ENCODE measurements at places on chromosomes 13 and 19.

- DNase-seq, result no peak
These were observed 31.6 kb downstream of the ATP11A start for GRCh38 chr13:112721198-112722104.

GRCh38 chr13:81610644-81611043 lies 1269.7 kb upstream of the SPRY2 start:
- DNase-seq, result no peak

- DNase-seq, result no peak
These were observed 23.5 kb downstream of the CDADC1 start for GRCh38 chr13:49271264-49271663.

DNA sequence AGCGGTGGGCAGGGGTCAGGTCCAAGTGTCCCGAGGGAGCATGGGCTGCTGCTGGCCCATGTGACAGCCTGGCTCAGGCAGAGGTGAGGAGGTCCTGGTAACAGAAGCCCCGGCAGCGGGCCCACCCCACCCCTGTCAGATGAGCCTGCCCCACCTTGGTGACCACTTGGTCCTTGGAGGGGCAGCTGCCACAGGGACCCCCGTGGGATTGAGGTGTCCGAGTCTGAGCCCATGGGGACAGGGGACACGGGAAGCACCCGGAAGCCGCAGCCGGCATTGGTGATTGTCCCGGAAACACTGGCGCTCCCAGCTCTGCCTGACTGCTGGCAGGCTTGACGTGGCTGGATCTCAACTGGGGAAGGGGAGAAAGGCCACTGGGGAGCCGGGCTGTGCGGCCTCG lies 149.1 kb downstream of the KDM4B start:
- DNase-seq, result no peak

- DNase-seq, result no peak
These were observed 24.4 kb upstream of the LDLR start for GRCh38 chr19:11064831-11065303.

DNA sequence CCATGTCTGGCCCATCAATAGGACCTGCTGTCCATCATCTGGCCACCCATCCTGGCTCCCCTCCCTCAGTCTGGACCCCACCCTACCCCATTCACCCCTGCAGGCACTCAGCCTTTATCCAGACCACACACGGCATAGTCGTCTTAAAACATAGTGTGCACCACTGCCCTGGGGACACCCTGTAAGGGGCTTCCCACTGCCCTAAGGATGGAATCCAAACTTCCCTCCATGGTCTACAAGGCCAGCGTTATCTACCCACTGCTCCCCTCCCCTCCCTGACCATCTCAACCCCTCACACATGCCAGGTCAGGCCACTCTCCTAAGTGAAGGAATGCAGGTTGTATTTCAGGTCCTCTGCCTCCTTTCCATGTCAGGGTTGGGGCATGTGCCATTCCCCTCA lies 352.7 kb upstream of the ZNF507 start:
- DNase-seq, result no peak

DNA sequence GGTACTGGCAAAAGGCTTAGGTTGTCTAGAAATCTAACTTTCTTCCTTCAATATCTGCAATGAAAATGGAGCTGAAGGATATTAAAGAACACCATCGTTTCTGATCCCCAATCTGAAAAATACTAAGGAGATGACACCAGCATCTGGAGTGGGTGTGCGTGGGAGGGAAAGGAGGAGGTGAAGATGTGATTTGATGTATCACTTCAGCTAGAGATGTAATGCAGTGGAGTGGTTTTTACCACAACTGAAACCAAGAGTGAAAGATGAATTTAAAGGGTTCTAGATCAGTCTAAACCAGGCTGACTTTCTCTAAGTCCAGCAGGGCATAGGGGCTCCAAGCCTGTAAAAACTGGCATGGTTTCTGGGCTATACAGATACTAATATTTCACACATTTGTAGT lies 148.4 kb downstream of the AKAP11 start:
- no peak for DNase-seq

DNA sequence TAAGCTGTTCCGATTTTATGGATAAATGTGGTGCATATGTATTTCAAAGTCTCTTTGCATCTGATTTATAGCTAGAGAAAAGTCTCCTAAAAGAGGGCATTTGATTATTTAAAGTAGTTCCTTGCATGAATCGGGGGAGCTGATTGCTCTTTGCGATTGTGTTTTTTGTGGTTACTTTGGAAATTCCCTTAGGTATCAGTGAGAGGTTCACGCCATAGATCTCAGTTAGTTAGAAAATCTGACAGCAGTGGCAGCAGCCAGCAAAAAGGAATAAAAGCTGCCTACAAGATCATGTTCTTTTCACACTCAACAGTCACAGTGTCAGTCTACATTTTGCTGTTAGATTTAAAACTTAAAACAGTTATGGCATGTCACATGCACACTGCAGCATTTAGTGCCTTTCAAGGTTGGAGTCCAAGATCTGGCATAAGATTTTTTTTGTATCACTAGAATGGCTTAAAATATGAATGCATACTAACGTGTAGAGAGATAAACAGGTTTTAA lies 436.5 kb upstream of the PCDH20 start:
- no peak for DNase-seq

- DNase-seq, result no peak
These were observed at the start of gene FKRP for GRCh38 chr19:46745521-46746280. TSS of gene FKRP (plus strand) at chr19:46746057. CDS start at chr19:46755451, 9,394 bp downstream.

DNA sequence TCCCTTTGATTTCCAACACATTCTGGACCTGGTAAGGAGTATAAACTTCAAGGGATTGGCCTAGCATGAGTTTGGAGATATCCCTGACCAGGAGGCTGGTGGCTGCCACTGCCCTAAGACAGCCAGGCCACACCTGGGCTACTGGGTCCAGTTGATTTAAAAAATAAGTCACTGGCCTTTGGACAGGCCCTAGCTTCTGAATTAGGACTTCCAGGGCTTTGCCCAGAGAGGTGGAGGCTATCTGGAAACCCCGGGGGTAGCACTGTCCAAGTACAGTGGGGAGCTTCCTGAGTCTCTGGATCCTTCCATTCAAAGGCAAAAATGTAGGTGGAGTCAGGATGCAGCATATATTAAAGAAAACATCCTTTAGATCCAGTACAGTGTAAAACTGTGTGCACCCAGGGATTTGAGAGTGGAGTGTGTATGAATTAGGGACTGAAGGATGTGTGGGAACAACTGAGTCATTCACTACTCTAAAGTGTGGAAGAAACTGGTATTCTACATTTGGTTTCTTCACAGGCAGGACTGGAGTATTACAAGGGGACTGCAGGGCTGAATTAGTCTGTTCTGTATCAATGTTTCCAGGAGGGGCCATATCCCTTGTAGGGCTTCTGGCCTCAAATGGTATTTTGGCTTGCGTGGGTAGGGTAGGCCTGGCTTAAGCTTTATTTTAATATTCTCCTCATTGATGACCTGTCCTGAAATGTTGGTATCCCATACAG lies 14.8 kb upstream of the FCGBP start:
- DNase-seq, result no peak

DNA sequence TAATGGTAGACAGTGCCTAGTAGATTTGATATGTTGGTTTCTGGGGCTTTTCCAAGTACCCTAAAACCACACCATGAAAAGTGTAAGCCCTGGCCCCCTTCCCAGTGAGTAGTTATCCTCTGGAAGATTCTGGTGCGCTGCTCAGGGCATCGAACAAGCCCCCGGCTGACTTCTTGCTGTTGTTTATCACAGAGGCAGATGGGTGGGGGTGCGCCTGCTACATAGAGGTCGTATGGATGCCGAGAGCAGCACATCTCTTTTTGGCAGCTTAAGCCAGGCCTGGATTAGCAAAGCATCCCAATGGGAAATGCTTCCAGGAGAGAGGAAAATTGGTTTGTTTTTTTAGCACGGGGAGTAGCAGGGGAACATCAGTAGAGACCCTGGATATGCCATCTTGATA lies 26.3 kb upstream of the SPATA13 start:
- no peak for DNase-seq

DNA sequence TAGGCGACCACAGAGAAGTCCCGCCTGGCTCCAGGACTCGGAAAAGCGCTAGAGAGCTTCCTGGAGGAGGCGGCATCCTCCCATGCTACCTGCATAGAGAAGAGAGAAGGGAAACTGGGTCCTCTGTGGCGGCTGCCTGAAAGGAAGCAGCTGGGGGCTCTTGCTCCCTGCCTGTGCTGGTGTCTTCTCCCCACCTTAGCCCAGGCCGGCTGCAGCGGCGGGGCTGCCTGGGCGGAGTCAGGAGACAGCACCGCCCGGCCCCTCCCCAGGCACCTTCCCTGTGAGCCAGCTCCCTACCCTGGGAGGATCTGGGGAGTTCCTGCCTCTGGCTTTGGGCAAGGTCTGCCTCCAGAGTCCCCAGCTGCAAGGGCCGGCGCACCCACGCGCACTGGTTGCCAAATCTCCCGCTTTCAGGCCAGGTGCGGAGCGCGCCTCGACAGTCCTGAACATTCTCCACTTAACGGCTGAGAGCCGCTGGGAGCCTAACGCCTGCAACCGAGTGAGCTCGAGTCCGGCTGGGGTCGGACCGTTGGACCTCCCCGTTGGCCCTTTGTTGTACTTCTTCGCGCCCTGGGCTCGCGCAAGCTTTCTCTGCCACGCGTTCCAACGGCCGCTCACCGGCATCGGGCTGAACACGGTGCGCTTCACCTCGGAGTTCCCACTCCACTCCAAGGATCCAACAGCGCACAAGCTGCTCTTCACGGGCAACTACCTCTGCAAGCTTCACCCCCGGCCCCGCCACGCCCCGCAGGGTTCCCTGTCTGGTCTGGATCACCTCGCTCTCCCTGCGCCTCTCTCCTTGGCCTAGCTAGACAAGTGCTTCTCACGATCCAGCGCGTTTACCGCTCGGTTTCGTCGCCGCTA lies 21.8 kb upstream of the ZNF30 start:
- DNase-seq, result no peak

- no peak for DNase-seq
These were observed 136.9 kb upstream of the SPRY2 start for GRCh38 chr13:80477661-80478443.

DNA sequence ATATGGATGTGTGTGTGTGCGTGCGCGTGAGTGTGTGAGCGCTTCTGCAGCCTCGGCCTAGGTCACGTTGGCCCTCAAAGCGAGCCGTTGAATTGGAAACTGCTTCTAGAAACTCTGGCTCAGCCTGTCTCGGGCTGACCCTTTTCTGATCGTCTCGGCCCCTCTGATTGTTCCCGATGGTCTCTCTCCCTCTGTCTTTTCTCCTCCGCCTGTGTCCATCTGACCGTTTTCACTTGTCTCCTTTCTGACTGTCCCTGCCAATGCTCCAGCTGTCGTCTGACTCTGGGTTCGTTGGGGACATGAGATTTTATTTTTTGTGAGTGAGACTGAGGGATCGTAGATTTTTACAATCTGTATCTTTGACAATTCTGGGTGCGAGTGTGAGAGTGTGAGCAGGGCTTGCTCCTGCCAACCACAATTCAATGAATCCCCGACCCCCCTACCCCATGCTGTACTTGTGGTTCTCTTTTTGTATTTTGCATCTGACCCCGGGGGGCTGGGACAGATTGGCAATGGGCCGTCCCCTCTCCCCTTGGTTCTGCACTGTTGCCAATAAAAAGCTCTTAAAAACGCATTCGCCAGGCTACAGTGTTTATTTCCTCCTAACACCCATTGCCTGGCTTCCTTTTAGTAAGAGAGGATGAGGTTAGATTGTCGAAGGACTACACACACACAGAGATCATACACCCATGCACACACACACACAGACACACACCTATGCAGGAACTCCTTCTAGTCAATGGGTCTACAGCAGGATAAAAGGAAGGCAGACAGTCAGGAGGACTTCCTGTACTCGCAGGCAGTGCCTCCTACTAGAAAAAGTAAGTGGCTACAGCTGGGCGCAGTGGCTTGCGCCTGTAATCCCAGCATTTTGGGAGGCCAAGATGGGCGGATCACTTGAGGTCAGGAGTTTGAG lies 7.1 kb downstream of the FOSB start:
- no peak for DNase-seq

DNA sequence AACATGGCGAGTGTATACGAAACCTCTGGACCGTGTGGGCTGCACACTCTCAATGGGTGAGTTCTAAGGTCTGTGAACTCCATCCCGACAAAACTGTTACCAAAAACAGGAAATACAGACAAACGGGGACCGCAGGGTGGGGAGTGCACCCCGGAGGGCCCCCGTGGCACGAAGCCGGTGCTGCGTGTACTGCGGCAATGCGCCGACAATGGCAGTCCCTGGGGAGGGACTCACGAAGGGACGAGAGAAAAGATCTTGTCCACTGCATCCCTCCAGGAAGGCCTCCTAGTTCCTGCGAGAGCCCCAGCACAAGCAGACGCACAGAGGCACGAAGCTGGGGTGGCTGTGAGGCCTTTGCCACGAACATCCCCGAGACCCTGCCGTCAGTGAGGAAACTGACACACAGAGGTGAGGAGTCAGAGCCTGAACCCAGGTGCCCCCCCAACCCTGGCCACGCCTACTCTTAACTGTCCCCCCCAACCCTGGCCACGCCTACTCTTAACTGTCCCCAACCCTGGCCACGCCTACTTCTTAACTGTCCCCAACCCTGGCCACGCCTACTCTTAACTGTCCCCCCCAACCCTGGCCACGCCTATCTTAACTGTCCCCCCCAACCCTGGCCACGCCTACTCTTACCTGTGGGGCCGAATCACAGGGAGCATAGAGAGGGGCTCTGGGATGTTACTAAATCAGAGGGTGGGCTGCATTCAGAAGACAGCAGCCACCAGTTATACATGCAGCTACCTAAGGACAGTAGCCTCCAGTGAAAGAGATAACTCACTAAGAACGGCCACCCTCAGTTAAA lies 4.2 kb downstream of the MED16 start:
- DNase-seq, result no peak

DNA sequence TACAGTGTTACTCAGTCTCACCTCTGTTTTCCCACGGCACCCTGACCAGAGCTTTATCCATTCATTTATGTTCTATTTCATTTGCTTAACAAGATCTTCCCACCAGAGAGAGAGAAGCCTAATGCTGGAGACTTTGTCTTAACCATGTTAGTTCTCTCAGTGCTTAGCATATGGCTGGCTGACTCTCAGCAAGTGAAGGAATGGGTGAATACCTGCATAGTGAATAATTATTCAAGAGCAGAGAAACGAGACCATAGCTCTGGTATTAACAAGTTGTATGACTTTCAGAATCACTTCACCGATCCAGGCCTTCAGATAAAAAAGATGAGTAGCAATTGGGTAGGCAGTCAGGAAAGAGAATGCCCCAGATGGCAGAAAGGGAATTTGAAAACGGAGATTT lies 686.3 kb downstream of the LIG4 start:
- no peak for DNase-seq

GRCh38 chr13:33494596-33495204 lies 209.1 kb upstream of the STARD13 start:
- DNase-seq, result peak; percentile 52

DNA sequence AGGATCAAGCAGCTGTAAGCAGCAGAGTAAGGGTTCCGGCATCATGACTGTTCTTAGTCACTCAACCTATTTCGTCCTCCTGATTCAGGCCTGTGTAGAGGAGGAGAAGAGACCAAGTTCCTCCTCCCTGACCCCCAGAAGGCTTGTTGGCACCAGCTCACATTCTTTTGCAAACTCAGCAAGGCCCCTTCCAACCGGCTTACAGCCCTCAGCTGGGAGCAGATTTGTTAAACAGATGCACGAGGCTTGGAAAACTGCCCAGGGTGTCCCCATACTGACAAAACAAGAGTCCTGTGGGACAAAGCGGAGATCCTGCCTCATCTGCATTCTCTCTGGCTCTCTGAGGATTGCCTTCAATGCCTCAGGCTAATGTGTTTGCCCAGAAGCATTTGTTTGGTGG lies 113.2 kb upstream of the SOX21 start:
- no peak for DNase-seq

Measured in amniotic stem cell (primary cell).